ENCODE measurements at places on chromosomes 1 and 21.
A peak's percentile ranks its signal among the peaks of the same experiment; 100 is the strongest.

DNA sequence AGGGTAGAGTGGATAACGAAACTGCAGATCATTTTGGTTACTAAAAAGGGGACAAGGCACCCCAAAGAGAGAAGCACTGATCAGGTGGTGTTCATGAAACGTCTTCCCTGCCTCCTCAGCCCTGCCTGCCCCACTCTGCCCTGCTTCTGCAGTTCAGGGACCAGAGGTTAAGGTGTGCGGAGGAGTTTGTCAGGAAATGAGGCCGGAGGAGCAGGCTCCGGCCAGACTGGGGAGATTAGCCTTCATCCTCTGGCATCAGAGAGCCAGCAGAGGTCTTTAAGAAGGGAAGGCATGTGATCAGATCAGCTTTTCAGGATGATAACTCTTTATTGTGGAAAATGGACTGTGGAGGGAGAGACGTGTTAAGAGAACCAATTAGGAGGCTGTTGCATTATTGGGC lies 291.9 kb upstream of the NR5A2 start:
- no peaks in the 10 kb centered on the region for H3K4me1 ChIP-seq
- no peak overlapping the region for H3K4me3 ChIP-seq
- no peak for DNase-seq
- H3K36me3 ChIP-seq, result no peaks in the 10 kb centered on the region
- H3K27ac ChIP-seq, result no peak overlapping the region

- no peak for DNase-seq
- no peak overlapping the region for H3K27ac ChIP-seq
- no peaks in the 10 kb centered on the region for H3K4me1 ChIP-seq
These were observed 291.0 kb downstream of the GRIK1 start for GRCh38 chr21:29648710-29649240.

DNA sequence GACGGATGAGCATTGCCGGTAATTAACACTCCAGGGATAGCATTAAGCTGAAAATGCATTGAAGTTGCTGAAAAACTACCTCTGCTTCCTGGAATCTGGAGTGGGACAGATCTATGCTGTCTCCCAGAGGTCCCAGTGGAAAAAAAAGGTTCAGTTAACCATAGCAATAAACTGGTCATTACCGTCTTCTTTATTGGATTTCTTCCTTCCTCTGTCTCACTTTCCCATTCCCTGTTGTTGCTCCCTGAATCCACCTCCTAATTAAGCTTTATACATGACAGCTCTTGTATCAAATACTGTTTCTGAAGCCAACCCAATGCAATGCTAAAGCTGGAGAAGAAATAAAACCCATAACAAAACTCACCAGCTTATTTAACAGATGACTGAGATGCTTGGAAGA lies 1805.9 kb downstream of the NCAM2 start:
- H3K4me1 ChIP-seq, result no peaks in the 10 kb centered on the region
- DNase-seq, result no peak
- no peak overlapping the region for H3K27ac ChIP-seq
- no peaks in the 10 kb centered on the region for H3K36me3 ChIP-seq

- H3K27ac ChIP-seq, result no peak overlapping the region
- no peaks in the 10 kb centered on the region for H3K4me1 ChIP-seq
- no peak for DNase-seq
- no peak overlapping the region for H3K4me3 ChIP-seq
- H3K36me3 ChIP-seq, result no peaks in the 10 kb centered on the region
These were observed 96.0 kb upstream of the TRABD2B start for GRCh38 chr1:48093147-48093546.

- H3K27ac ChIP-seq, result no peak overlapping the region
- H3K27me3 ChIP-seq, result no peaks in the 10 kb centered on the region
- H3K4me3 ChIP-seq, result no peak overlapping the region
- no peak for DNase-seq
- H3K36me3 ChIP-seq, result no peaks in the 10 kb centered on the region
- H3K4me1 ChIP-seq, result no peaks in the 10 kb centered on the region
These were observed 138.4 kb upstream of the ZP4 start for GRCh38 chr1:238029126-238029525.

- H3K4me1 ChIP-seq, result no peaks in the 10 kb centered on the region
- no peak for DNase-seq
- H3K36me3 ChIP-seq, result no peaks in the 10 kb centered on the region
- H3K27ac ChIP-seq, result no peak overlapping the region
These were observed 95.6 kb downstream of the NTMT2 start for GRCh38 chr1:170241266-170241851.

GRCh38 chr1:64948905-64949833 lies 17.2 kb downstream of the JAK1 start:
- DNase-seq, result no peak
- no peaks in the 10 kb centered on the region for H3K4me1 ChIP-seq

GRCh38 chr21:28132713-28133112 lies 860.0 kb downstream of the LTN1 start:
- no peak for DNase-seq
- H3K27me3 ChIP-seq, result no peaks in the 10 kb centered on the region
- no peak overlapping the region for H3K27ac ChIP-seq
- H3K4me1 ChIP-seq, result no peaks in the 10 kb centered on the region

DNA sequence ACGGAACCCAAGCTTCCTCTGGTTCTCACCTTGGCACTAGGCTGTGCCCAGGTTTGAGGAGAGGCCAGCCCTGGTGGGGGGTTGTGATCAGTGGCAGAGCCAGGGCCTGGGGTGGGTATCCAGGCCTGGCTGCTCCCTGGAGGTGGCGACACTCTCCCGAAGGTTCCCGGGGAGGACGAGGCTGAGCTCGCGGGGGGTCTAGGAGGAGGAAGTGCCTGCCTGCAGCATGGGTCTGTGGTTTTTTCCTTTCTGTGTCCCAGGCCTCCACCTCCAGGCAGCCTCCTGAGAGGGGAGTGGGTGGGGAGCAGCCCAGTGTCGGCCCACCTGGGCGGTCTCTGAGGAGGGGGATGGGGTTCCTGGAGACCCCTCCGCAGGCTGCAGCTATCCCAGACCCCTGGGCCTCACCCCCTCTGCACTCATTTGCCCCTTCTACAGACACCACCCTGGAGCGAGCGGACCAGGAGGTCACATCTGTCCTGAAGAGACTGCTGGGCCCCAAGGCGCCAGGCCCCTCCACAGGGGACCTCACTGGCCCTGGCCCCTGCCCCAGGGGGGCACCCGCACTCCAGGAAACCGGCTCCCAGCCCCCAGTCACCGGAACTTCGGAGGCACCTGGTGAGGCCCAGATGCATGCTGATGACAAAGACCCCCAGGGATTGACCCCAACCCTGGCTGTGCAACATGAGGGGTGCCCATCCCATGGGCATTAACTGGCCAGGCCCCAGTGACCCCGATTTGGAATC lies 44.3 kb downstream of the TRIM11 start:
- no peaks in the 10 kb centered on the region for H3K36me3 ChIP-seq
- no peak overlapping the region for H3K4me3 ChIP-seq
- no peaks in the 10 kb centered on the region for H3K27me3 ChIP-seq
- no peaks in the 10 kb centered on the region for H3K4me1 ChIP-seq
- DNase-seq, result peak; percentile 37

DNA sequence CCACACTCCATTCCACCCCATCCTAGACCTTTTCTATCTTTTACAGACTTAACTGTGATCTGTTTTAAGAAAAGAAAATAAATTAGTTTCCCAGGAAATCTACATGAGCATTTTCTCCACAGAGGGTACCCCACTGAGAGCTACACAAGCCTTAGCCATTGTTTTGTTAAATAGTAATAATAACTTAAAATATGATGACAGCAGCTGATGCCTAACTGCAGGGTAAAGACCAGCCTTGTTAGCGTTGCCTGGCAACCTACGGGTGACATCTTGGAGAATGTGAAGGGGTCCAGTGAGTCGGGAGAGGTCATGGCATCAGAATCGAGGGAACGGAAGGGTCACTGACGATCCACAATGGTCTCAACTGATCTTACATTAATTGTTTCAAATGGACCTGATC lies 233.2 kb upstream of the PBX1 start:
- H3K36me3 ChIP-seq, result no peaks in the 10 kb centered on the region
- no peaks in the 10 kb centered on the region for H3K4me1 ChIP-seq
- H3K27ac ChIP-seq, result no peak overlapping the region
- no peak for DNase-seq
- no peaks in the 10 kb centered on the region for H3K27me3 ChIP-seq
- no peak overlapping the region for H3K4me3 ChIP-seq

DNA sequence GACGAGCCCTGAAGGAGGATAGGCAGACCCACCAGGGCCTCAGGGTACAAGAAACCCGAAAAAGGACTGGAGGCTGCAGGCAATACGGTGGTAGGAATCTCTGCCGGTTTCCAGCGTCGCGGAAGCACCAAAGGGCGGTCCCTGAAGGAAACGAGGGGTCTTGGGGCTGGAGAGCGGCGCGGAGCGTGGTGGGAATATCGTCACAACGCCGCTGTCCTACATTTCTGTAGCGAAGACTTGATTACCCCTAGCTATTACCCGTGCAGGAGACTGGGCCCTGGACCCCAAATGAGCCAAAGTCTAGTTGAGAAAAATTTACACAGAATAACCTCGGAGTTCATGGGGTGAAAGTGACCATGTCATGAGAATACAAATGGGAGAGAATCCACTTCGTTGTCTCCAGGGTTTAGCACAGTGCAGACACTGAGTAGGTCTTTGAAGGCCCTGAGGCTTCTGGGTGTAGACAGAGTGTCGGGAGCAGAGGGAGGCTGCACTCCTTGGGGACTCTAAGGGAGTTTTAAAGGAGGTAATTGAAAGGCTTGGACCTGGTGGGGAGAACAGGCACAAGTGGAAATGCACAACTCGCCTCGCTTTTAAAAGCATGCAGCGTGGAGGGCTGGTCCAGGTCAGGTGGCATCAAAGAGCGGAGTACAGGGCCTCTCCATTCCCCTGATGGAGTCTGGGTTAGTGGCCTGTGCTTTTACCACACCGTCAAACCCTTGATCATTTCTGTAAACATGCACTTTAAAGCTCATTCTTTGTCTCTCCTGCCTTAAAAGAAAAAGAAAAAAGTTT lies 1.5 kb downstream of the ATP1A1 start:
- no peaks in the 10 kb centered on the region for H3K27me3 ChIP-seq
- H3K4me3 ChIP-seq, result peak overlapping the region; percentile 99
- H3K4me1 ChIP-seq, result peaks cover 15% of the 10 kb centered on the region
- no peaks in the 10 kb centered on the region for H3K36me3 ChIP-seq

DNA sequence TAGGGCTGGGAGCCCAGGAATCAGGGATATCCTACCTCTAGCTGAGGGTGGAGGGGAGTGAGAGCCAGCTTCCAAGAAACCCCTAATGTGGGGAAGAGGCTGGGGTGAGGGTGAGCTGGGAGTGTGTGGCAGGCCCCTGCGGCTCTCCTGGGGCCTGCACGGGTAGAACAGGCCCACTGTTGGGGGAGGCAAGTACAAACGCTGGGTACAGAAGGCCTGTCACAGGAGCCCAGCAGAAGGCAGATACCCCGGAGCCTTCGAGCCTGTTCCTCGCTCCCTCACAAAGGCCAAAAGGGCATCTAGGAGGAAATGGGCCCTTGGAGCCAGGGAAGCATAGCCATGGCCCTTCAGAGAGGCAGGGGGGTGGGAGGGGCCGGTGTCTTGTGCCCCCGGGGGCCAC lies 13.7 kb downstream of the CELF3 start:
- no peaks in the 10 kb centered on the region for H3K27me3 ChIP-seq
- H3K36me3 ChIP-seq, result peaks cover 8% of the 10 kb centered on the region
- no peak overlapping the region for H3K27ac ChIP-seq
- no peak for DNase-seq
- no peaks in the 10 kb centered on the region for H3K4me1 ChIP-seq

GRCh38 chr1:115469703-115470476 lies 131.8 kb upstream of the NGF start:
- no peaks in the 10 kb centered on the region for H3K4me1 ChIP-seq
- peak; percentile 81 for DNase-seq
- H3K27ac ChIP-seq, result no peak overlapping the region
- H3K4me3 ChIP-seq, result no peak overlapping the region

DNA sequence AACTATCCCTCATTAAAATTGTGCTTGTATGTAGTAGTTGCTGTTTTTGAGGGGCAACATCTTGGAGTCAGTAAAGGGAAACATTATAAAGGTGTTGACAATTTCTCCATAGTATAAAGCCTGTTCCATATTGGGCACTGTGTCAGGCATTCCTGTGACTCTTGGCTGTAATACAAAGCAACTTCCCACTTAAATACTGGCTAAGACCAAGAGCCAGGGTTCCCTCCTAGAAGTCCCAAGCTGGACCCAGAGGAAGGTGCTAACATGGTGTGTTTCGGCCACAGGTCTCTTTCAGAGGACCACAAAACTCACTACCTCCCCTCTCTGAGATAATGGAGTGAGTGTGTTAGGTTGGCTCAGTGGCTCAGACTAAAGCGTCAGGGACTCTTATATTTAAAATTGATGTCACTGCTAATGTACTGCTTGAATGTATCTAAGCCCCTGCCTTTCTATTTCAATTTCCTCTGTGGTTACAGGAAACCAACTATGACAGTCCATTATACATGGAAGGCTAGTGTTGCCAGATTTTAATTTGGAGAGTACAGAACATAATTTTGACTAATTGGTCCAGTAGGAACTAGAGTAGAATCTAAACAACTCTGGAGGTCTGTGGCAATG lies 74.7 kb upstream of the RGL1 start:
- no peaks in the 10 kb centered on the region for H3K27me3 ChIP-seq
- no peak overlapping the region for H3K4me3 ChIP-seq
- DNase-seq, result no peak
- H3K4me1 ChIP-seq, result no peaks in the 10 kb centered on the region
- H3K36me3 ChIP-seq, result no peaks in the 10 kb centered on the region

GRCh38 chr1:231177936-231178335 lies 16.1 kb downstream of the TRIM67 start:
- H3K4me3 ChIP-seq, result no peak overlapping the region
- H3K36me3 ChIP-seq, result no peaks in the 10 kb centered on the region
- no peaks in the 10 kb centered on the region for H3K27me3 ChIP-seq
- no peak overlapping the region for H3K27ac ChIP-seq

DNA sequence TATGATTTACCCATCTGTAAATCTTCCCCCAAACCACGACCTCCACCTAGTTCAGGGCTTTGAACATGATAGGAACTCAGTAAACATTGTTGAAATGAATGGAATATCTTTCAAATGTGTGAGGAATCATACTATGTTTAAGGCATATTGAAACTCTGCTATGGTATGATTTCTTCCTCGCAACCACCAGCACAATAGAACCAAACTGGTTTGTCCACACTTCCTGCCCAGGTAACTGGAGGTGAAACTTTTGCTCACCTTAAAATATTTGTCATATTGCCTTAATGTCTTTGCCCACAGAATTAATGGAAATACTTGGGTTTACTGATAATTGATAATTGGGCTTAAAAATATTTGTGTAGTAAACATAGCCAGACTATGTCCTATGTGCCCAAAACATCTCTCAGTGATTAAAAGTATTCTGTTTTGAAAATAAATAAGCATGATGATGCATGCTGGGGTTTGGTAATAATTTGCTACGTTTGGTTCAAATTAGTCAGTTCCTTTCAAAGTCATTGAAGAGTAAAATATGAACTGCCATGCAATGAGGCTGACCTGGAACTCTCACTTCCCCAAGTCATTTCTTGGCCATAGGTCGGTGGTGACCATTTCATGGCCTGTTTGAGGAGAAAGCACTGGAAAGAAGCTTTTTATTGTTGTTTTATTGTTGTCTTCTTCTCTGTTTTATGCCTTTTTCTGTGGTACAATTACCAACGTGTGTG lies 73.3 kb downstream of the TNFSF18 start:
- no peaks in the 10 kb centered on the region for H3K4me1 ChIP-seq
- no peak overlapping the region for H3K27ac ChIP-seq

Measured in aorta (tissue), 5 donors.